ENCODE measurements at places on chromosomes 16 and 17. TPM values are rescaled to one million over a fixed set of nuclear protein-coding genes. Genes with fewer than 3 reads are reported as not detected.

DNA sequence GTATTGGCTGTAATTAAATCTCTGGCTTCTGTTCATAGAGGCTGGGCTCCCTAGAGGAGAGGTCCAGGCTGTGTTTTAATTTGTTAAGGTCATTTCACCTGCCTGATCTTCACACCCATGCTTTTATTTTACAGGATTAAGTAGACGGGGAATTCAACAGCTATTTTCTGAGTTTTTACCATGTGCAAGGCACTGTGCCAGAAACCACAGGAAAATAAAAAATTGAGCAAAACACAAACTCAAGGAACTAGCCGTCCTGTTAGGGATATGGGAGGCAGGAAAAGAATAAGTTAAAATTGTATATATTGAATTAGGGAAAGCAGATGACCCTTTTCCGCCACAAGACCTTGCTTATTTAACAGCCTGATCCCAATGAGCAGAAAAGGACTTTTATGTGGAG is 29.1 kb downstream of the HS3ST3A1 start:
- no peak for DNase-seq

GRCh38 chr17:58277107-58277801 is 3.5 kb downstream of the MPO start:
- no peak for DNase-seq

GRCh38 chr17:62653826-62654761 is 26.6 kb downstream of the MRC2 start:
- no peak for DNase-seq

The FOXF1 gene
- total RNA-seq, result not detected

The FAHD1 gene
- total RNA-seq, result 53.0 TPM

The DNAI2 gene
- 0.57 TPM for total RNA-seq
